ENCODE measurements at places on chromosomes 4 and X. TPM values are rescaled to one million over a fixed set of nuclear protein-coding genes. Genes with fewer than 3 reads are reported as not detected.

NPY2R gene
- total RNA-seq = not detected

BMPR1B gene
- 0.47 TPM for total RNA-seq

NAP1L2 gene
- total RNA-seq = 3.5 TPM

GDPD2 gene
- not detected for total RNA-seq

TGIF2LX gene
- not detected for total RNA-seq
